ENCODE measurements at places on chromosomes 1 and 21.

- DNase-seq, result no peak
Observed at GRCh38 chr1:248361121-248361715, at the start of gene OR2T4. TSS of gene OR2T4 (plus strand) at chr1:248361665. CDS start at chr1:248361665, 0 bp downstream.

DNA sequence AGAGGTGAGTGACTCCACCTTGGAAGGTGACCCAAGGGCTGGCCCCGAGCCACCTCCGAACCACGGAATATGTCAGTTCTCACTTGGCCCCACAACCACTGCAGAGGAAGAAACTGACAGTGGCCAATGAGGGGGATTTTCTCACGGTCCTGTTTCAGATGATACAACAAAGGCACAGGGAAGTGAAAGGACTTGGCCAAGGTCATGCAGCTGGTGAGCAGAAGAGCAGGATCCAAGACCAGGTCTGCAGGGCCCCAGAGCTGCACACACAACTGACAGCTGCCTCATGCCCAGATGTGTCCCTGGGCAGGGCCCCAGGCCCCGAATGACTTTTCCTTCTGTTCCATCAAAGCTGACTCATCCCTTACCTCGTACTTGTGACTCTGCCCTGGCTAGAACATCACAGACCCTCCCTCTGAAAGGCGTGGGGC lies 25.8 kb upstream of the EVA1B start:
- peak; percentile 17 for DNase-seq

DNA sequence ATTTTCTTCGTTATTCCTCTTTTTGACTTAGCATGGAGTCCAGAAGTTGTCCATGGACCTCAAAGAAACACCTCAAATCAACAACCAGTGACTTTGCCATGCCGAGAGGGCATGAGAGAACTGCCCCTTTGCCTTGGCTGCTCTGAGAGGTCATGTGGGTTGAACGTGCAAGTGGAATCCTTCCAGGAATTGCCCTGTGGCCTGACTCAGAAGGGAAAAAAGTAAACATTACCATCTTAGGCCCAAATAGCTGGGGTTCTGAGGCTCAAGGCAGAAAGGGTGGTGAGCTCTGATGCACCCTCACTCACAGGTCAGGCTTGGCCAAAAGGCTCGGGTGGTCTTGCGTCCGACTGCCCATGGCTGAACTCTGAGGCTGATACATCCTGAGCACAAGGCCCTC lies 15.1 kb downstream of the STUM start:
- no peak for DNase-seq

DNA sequence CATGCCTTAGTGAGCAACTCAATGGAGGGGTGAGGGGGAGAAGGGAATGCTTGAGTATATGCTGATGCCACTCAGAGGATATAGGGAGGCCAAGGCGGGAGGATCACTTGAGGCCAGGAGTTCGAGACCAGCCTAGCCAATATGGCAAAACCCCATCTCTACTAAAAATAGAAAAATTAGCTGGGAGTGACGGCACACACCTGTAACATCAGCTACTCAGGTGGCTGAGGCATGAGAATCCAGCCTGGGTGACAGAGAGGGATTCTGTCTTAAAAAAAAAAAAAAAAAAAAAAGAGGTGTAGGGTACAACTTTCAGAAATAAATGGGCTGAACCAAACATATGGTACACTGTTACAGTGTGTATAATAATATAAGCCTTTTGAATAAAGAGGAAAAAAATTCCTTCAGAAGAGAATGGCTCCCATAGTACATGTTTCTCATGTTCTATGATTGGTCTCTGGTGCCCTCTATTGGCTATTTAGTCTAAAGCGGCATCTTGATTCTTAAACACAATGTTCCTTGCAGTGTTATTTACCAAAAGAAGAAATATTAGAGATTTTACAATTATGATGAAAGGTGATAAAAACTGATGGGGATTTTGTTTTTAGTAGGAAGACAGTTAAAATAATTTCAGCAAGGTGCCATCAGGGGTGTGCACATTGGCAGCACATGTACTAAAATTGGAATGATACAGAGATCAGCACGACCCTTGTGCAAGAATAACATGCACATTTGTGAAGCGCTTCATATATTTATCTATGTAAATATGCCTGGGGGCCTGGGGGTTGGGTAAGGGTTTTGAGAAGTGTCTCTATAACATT lies 109.8 kb downstream of the PATJ start:
- no peak for DNase-seq

DNA sequence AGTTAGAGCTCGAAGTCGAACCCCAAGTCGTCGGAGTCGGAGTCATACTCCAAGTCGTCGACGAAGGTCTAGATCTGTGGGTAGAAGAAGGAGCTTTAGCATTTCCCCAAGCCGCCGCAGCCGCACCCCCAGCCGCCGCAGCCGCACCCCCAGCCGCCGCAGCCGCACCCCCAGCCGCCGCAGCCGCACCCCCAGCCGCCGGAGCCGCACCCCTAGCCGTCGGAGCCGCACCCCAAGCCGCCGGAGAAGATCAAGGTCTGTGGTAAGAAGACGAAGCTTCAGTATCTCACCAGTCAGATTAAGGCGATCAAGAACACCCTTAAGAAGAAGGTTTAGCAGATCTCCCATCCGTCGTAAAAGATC lies 12.1 kb downstream of the SON start:
- DNase-seq, result no peak

GRCh38 chr21:36461918-36462486 lies 17.9 kb downstream of the CLDN14 start:
- no peak for DNase-seq

DNA sequence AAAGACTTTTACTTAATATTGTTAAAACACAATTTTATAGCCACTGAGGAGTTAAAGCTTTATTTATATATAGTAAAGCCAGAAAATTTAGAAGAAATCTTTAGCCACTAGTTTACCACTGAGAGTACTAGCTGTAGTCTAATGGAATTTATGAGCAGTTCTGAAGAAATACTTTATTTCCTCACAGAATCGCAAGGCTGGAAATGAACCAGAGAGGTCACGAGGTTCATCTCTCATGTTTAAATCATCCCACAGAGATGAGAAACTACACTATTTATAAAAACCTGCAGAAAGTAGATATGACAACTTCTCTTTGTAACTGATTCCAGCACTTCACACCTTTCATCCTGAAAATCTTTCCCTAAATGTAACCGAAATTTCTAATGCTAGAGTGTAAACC lies 26.0 kb downstream of the ADGRL4 start:
- DNase-seq, result no peak

DNA sequence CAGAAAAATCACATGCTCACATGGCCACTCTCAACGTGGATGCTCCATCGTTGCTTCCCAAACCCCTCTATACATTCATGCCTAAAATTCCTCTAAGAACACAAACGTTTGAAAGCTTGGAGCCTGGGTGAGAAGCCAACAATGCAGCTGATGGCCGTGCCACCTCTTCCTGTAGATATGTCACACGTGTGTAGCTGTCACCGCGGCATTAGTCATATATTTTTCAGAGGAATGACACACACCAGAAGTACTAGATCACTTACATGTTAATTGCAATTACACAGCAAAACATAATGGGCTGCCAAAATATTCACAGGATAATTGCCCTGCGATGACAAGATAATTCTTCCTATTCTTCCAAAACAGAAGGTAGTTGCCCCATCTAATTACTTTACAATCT lies 112.7 kb upstream of the BACE2 start:
- no peak for DNase-seq

- no peak for DNase-seq
Observed at GRCh38 chr1:10042746-10043145, 10.0 kb downstream of the UBE4B start.

GRCh38 chr1:167544447-167545093 lies 9.0 kb downstream of the CREG1 start:
- no peak for DNase-seq

- DNase-seq, result no peak
Observed at GRCh38 chr1:159341736-159342135, 39.6 kb downstream of the FCER1A start.

- no peak for DNase-seq
Observed at GRCh38 chr1:30887485-30888315, 20.9 kb downstream of the SDC3 start.

GRCh38 chr1:213345621-213346020 lies 294.6 kb downstream of the RPS6KC1 start:
- DNase-seq, result no peak

GRCh38 chr1:175673371-175674150 lies 69.8 kb downstream of the TNR start:
- no peak for DNase-seq

- no peak for DNase-seq
Observed at GRCh38 chr1:37177230-37177864, 143.0 kb upstream of the GRIK3 start.

DNA sequence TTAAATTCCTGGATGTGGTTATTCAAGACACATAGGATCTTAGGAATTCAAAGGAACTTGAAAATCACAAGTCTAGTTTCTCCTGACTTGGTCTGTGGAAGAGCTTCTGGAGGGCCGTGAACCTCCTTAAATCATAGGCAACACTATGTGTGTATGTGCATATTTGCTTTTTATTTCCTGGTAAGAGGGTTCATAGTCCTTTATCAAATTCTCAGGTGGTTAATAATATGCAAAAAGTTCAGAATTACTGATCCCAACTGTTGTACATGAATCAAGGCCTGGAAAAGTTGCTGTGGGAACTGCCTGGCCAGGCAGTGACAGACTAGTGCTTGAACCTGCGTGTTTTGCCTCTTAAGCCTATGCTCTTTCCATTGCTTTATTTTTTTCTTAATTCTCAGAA lies 12.9 kb downstream of the MTR start:
- no peak for DNase-seq

DNA sequence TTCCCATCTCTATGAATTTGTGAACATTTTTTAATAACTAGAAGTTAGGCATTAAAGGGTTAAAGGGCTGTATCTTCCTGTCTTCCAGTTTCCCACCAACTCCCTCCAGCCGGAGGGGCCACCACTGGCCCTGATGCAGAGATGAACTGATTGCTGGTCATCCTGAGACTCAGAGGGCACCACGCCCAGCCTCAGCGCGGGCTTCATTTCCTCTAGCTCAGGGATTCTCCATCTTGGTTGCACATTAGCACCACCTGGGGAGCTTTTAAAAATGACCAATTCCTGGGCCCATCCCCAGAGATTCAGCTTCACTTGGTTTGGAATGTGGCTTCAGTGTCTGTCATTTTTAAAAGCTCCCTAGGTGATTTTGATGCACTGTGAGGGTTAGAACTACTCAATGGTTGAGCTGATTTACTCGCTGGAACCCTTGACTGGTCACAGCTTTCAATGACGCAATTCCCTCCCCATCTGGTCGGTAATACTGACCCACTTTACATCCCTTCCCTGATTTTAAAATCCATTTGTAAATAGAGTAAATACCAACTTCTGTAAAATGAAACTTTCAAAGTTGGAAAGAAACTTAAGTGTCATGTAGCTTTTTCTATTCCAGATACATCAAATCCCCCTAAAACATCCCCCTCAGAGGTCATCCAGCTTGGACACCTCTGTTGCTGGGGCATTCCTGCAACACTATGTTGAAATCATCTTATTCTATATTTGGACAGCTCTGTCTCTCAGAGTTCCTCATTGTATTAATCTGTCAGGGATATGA lies 5.1 kb downstream of the NAV1 start:
- DNase-seq, result no peak

DNA sequence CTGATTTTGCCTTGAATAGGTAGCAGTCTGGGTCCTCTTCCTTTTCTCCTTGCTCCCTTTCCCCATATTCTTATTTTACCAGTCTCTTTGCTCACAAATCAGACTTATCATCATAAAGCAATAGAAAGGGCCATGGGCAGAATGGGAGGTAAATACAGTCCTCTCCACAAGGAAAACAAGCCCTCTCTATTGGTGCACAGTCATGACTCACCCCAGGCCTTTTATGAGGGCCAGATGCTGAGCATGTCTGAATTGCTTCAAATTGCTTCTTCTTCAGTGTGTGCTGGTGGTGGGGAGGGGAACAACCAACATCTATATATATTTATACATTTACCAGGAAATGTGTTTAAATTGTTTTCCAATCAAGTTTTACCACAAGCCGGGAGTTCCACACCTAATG lies 75.2 kb downstream of the GFI1 start:
- no peak for DNase-seq

GRCh38 chr1:68615312-68615711 lies 118.4 kb upstream of the DEPDC1 start:
- DNase-seq, result no peak

DNA sequence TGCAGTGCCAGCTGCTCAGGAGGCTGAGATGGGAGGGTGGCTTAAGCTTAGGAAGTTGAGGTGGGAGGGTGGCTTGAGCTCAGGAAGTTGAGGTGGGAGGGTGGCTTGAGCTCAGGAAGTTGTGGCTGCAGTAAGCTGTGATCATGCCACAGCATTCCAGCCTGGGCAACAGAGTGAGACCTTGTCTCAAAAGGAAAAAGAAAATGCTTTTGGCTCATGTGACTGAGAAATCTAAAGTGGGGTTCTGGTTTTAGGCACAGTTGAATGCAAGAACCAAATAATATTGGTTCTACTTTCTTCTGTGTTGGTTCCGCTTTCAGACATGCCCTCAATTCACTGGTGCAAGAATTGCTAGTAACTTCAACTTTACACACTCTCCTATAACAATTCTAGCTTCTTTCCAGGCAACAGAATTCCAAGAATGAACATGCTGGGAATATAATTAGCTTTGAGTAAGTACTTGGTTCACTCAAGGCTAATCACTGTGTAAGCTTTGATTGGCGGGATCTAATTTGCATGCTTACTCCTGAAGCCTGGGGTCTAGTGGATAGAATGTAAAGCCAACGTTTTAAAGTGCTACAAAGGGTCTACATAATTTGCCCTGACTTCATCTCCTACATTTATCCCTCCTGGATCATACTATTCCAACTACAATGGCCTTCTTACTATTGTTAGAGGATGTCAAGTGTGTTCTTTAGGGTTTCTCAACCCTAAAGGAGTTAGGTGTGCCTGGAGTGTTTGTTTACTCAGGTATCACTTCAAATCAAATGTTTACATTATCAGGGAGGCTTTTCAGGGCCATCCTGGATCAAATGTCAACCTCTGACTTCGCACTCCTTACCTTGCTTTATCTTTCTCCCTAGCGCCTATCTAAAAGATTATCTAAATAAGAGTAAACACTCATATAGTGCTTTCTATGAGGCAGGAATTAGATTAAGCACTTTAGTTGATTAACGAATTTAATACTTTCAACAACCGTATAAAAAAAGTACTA lies 115.1 kb downstream of the SLC16A1 start:
- no peak for DNase-seq

- DNase-seq, result no peak
Observed at GRCh38 chr1:47934243-47934805, 62.9 kb downstream of the TRABD2B start.

DNA sequence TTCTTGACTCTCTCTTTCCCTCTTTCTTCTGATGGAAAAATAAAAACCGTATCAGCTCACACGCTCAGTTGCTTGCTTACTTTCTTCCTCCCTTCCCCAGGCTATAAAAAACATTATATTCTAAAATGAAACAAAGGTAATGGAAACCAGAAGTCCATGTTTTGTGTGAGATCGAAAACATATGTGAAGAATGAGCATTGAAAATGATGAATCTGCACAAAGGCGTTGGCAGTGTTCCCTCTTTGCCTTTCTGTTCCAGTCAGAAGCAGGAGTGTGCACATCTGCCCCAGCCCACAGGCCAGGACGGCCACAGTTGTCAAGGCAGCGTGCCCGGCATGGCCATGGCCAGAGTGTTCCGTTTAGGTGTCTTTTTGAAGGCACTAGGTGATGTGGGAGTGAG lies 185.3 kb upstream of the USP24 start:
- DNase-seq, result no peak

Data from stimulated activated CD4-positive, alpha-beta T cell treated with anti-CD3 and anti-CD28 coated beads, Interleukin-1b, Interleukin-23, amount 100 ng/mL, for 24 hours (primary cell).